GM13976 (cell line): ENCODE measurements at places on chromosomes 16 and 17.

DNA sequence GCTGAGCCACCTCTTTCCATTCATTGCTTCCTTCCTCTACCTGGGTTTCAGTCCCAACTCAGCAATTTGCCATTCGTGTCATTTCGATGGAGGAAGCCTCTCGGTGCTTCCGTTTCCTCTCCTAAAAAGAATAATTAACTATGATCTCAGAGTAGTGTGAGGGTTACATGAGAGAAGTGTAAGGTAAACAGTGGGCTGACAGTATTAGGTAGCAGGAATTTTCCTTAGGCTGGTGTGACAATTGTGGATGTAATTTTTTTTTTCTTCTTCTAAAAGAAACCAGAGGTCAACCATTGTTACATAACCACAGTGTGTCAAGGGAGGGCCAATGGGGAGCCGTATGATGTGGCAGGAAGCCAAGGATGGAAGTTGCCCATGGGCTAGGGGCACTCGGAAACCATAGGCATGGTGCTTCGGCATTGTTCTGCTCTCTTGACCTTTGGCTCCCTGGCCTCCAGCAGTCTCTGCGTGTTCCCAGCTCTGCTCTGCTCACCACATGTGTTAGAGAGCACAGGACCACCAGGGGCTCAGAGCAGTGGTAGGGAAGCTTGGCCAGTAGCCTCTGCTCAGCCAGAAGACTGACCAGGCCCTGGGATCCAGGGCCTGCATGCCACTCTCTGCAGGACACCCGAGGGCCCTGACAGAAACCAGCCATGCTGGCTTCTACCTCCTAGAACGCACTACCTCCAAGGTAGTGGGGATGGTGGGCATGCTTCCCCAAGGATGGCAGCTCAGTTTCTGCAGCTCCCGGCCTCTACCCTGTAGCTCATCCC lies 2.0 kb upstream of the TOP2A start:
- no peak for DNase-seq

DNA sequence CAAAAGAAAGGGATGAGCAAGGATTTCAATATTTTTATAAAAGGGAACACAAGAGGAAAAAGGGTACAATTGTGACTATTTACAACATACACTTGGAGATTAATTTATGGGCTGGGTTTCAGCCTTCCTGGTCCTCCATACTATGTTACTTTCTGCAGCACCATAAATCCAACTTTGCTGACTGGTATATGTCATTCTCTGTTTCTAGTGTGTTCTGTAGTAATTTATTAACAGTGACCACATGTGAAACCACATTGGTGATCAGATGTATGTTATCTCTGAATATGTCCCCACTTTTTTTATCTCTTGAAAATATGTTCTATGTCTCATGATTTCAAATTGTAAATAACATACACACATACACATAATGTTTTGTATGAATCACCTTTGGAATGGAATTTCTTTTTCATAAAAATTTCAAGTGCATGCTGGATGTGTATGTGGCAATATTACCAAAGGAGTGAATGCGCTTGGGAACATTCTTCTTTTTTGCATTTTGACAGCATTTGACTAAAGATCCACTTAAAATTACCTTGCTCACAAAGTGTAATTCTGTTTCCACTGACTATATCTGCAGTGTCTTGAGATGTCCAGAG lies 2.9 kb upstream of the LYRM9 start:
- DNase-seq, result no peak

DNA sequence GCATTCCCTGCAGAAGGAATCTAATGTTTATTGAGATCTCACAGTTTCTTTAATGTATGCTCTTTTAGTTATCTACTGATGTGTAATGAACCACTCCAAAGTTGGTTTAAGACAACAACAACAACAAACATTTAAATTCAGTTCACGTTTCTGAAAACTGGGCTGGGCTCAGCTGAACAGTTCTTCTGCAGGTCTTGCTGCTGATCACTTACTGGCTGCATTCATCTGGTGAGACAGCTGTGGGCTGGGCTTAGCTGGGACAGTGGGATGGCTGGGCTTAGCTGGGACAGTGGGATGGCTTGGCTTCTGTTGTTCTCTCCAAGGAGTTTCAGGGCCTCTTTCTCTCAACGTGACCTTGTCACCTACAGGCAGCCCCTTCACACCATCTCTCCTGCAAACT lies 544.3 kb upstream of the CDH5 start:
- DNase-seq, result no peak

DNA sequence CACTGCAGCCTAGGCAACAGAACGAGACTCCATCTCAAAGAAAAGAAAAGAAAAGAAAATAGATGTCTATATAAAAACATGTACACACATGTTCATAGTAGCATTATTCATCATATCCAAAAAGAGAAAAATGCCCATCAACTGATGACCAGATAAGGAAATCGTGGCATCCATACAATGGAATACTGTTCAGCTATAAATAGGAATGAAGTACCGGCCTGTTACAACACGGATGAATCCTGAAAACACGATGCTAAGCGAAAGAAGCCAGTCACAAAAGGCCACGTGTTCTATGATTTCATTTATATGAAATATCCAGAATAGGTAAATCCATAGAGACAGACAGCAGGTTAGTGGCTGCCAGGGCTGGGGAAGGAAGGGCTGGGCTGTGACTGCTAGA lies 65.8 kb downstream of the TBC1D16 start:
- DNase-seq, result no peak

GRCh38 chr16:4800290-4801041 lies 2.0 kb downstream of the ROGDI start:
- DNase-seq, result peak; percentile 56

DNA sequence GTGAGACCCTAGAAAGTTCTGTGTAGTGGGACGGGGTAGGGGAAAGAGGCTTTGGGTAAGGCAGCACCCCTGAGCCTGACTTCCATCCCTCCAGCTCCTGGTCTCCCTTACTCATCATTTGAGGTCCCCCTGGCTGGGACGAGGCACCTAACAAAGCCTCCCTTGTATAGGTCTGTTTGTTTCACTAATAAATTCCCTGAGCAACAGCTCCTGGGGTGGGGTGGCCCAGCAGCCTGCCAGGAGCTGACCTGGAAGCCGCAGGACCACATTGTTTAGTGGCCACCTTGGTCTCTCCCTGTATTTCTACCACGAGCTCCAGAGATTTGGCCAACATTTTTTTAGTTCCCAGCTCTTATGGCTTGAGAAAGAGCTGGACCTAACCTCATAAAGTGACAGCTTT lies 7.2 kb downstream of the PRR15L start:
- no peak for DNase-seq

DNA sequence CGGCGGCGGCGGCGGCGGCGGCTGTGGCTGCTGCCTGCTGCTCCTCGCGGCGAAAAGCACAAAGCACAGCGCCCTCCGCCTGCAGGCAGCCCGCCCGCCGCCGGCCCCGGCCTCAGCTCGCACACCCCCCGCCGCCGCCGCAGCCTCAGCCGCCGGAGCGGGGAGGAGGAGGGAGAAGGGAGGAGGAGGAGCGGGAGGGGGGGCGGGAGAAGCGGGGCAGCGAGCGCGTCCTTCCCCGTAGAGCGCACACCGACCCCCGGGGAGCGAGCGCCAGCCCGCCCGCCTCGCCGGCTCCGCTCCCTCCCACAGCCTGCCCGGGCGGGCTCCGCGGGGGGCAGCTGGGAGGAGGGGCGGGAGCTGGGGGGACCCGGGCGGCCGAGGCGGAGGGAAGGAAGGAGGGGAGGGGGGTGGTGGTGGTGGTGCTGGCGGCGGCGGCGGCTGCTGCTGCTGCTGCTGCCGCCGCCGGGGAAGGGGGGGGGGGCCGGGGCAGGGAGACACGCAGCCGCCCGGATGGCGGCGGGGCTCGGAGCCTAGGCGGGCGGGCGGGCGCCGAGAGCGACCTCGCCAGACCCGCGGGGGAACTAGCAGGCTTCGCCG lies at the start of gene UBTF:
TSS of gene UBTF (minus strand) at position 60 of the 597 bp plus-strand sequence. CDS start 1,446 bp downstream, outside the sequence.
- peak; percentile 72 for DNase-seq

- DNase-seq, result peak; percentile 84
Measured at GRCh38 chr17:7922845-7923628, 6.6 kb downstream of the KCNAB3 start.

DNA sequence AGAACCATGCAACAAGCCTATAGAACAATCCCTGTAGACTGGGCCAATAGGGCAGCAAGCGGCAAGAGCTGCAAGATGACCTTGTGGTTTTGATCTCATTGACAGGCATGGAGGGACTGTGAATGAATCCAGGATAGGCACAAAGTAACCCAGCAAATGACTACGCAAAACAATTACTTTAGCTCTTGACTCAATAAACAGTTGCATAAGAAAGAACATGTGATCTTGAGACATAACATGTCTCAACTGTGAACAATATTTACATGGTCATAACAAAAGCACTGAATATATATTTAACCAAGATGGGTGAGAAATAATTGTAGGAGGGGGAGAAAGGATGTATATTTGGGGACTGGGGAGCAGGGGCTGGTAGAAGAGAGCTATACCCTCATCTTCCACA lies 313.7 kb upstream of the CDH5 start:
- no peak for DNase-seq

DNA sequence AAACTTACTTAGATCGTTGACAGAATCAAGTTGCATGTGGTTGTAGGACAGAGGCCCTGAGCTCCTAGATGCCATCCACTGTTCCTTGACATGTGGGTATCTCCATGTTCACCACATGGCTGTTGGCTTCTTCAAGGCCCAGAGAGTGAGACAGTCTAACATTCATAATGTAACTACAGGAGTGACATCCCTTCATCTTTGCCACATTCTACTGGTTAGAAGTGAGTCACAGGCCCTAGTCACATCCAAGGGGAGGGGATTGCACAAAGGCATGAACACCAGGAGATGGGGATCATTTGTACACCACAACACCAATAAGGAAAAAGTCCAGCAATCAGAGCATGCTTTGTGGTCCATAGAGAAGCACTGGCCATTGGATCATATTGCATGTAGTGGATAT lies 56.6 kb downstream of the WSCD1 start:
- DNase-seq, result no peak

- peak; percentile 62 for DNase-seq
Measured at GRCh38 chr16:23836404-23837311, 875 bp downstream of the PRKCB start.

DNA sequence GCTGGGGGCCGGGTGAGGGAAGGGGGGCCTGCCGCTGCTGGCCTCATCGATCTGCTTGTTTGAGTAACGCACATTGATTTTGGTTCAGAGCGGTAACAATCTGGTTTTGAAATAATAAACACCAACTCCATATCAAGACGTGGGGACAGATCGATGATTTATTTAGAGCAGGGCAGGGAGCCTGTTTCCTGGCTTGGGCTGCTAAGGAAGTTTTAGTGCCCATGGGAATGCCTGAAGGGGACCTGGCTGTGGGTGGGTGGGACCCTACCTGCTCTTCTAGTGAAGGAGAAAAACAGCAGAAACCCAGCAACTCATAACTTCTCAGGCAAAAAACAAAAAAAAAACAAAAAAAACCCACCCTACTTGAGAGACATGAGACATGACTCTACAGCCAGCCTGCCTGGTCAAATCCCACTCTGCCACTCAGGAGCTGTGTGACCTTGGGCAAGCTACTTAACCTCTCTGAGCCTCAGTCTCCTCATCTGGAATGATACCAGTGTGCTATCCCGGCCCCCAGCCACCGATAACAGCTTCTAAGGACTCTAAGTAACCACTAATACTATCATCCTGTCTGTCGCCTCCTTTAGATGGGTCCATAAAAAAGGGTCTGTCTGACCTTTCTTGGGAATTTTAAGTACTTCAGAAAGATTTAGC lies 66.0 kb downstream of the PIPOX start:
- no peak for DNase-seq

- no peak for DNase-seq
Measured at GRCh38 chr17:65532101-65532890, 29.2 kb downstream of the AXIN2 start.

- DNase-seq, result no peak
Measured at GRCh38 chr17:57889892-57890856, 40.3 kb upstream of the MRPS23 start.

GRCh38 chr16:85029408-85029784 lies 1.8 kb downstream of the KIAA0513 start:
- peak; percentile 81 for DNase-seq

DNA sequence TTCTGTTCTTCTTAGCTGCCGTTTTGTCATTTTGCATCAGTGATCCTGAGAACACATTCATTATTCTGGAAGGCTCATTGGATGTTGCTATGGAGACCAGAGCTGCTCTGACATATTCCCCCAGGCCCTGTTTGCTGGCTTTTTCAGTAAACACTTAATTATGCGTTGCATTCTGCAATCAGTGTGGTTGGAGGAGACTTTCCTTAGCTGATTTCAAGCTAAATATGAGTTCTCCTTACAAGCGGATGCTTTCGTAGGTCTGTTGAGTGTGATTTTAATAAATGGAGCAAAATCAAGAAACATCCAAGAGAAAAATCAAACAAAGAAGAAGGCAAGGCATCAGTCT lies 38.2 kb upstream of the NUDT7 start:
- DNase-seq, result no peak

- DNase-seq, result no peak
Measured at GRCh38 chr17:21528031-21528695, 152.0 kb downstream of the KCNJ12 start.

GRCh38 chr17:21072745-21073197 lies 30.0 kb upstream of the USP22 start:
- DNase-seq, result no peak

DNA sequence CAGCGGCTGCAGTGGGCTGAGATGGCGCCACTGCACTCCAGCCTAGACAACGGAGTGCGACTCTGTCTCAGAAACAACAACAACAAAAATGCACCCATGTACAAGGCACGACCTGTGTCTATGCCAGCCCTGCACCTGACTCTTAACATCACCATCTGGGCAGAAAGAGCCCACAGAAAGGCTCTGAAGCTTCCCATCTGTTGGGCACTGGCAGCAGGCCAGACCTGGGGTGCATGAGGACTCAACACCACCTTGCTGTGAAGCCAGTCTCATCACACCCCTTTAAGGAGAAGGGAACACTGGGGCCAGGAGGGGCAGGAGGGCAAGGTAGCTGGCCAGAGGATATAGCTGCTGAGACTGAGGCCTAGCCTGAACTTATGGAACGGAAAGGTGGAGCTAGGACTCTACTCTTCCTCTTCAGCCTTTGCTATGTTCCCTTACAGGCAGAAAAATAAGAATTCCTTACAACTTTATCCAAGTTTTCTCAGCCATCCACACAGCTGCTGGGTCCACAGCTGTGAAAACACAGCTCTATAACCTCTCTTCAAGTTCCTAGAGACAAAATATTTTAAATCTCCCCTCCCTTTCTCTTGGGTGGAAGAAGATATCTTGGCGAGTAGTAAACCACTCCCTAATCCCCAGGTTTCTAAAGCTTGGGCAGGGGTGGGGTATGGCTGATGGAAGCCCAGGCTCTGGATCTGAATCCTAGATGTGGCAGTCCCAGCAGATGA lies 2.8 kb downstream of the ELOB start:
- no peak for DNase-seq

GRCh38 chr16:29744541-29745101 lies 1.2 kb downstream of the C16orf54 start:
- DNase-seq, result no peak

GRCh38 chr16:89920723-89921122 lies 2.1 kb downstream of the MC1R start:
- no peak for DNase-seq

- DNase-seq, result no peak
Measured at GRCh38 chr16:13335879-13336278, 434.5 kb downstream of the SHISA9 start.

GRCh38 chr16:72835086-72835485 lies 212.8 kb downstream of the ZFHX3 start:
- DNase-seq, result no peak

- DNase-seq, result no peak
Measured at GRCh38 chr16:79351927-79352326, 248.6 kb downstream of the MAF start.

GRCh38 chr16:13896543-13897182 lies 23.3 kb upstream of the ERCC4 start:
- DNase-seq, result no peak

GRCh38 chr17:39828443-39828842 lies 35.7 kb downstream of the IKZF3 start:
- no peak for DNase-seq

- DNase-seq, result no peak
Measured at GRCh38 chr17:78010759-78011158, 52.3 kb downstream of the TNRC6C start.
